ENCODE measurements at places on chromosomes 4 and X.

- DNase-seq = peak; percentile 66
Measured at GRCh38 chr4:93199492-93199891, 629.1 kb upstream of the ATOH1 start.

DNA sequence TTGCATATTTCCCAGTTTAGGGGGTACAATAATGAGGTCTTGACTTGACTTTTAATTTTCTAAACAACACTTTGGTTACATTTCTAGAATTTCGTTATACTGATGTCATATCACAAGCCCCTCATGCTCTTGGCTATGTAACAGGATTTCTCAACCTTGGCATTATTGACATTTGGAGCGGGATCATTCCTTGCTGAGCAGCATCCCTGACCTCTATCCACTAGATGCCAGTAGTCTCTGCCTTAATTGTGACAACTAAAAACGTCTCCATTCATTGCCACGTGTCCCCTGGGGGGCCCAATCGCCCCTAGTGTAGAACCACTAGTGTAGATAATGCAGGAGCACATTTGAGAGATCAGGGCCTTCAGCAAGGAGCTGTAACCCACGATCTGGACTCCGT, 234.2 kb upstream of the MID1 start:
- DNase-seq = peak; percentile 2

GRCh38 chr4:7442574-7443162, 7.9 kb upstream of the PSAPL1 start:
- DNase-seq = no peak

DNA sequence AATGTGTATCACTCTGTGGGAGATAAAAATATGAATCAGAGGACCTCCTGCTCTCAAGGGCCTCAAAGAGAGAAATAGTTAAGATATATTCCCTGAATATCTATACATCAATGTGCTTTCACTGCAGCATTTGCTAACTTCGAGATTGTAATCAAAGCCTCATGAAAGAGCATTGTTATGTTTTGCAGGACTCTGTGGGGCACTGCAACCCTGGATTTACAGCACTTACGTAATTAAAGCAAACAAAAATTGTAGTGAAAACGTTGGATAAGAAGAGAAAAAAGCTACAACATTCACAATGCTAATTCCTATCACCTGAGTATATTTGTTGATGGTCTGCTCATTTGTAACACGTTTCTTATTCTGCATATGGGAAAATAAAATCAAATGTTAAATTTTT, 48.0 kb downstream of the ETNPPL start:
- no peak for DNase-seq

DNA sequence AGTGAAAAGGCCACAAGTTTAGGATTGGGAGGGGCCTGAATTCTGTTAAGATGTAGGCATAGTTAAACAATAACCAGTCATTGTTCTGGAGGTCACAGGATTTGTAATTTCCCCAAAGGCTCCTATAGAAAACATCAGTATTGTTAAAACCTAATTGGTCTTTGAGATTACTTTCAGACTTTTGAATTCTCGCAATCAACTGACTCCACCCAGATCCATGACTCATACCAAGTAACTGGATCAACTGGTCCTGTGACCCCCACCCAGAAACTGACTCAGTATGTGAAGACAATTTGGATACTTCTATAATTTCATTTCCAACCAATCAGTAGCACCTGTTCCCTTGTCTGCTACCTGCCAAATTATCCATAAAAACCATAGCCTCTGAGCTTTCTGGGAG, 28.4 kb downstream of the MAGEB16 start:
- DNase-seq = no peak

DNA sequence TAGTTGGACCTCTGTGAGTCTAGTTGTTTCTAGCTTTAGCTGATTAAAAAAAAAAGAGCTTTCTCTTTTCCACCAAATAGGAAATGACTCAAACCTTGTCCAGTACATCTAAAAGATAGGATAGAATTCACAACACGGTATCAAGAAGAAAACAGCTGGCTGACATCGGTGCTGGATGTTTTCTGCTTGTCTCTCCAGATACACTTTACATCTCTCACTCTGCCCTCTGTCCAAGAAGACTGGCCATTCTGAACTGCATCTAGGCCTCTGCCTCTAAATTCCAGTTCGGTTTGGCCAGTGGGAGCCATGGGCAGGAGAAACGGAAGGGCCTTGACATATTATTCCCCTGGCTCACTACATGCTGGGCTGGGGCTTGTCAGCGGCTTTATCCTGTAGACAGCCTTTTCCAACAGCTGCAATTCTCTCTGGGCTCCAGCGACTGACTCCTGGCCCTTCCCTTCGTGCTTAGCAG, 57.3 kb upstream of the SHISA3 start:
- DNase-seq = peak; percentile 52

DNA sequence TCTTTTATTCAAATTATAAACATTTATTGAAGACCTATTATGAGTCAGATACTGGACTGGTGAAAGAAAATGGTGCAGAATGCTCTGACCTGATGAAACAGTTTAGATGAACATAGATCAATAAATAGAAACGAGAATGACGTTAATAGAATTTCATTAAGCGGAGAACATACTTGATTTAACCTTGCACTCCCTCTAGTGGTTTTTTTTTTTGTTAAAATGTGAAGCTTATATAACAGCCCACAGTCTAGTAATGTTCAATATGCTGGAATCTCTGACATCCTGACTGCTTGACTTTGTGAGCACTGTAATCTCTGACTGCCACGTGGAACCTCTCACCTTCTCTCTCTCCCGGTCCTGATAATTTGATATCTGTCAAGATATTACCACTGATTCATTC, 32.3 kb downstream of the HDAC8 start:
- DNase-seq = no peak

DNA sequence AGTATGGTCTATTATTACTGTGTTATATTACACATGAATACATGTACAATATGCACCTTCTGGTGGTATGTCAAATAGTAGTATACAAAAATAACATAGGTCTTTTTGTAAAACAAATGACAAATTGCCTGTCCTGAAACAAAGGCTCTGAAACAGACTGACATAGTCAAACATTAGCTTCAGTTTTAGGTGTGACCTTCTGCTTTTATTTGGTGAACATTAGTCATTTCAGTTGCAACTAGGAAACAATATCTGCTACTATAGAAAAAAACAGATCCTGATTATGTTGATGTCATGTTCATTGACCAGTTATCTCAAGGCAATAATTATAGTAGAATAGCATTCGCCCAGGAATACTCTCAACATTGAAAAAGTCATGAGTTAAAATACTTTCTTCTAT, 123.0 kb downstream of the CHRNA9 start:
- DNase-seq = no peak
